Naive thymus-derived CD8-positive, alpha-beta T cell (primary cell): ENCODE measurements at places on chromosomes 13 and 19. TPM values are rescaled to one million over a fixed set of nuclear protein-coding genes. Genes with fewer than 3 reads are reported as not detected.

DNA sequence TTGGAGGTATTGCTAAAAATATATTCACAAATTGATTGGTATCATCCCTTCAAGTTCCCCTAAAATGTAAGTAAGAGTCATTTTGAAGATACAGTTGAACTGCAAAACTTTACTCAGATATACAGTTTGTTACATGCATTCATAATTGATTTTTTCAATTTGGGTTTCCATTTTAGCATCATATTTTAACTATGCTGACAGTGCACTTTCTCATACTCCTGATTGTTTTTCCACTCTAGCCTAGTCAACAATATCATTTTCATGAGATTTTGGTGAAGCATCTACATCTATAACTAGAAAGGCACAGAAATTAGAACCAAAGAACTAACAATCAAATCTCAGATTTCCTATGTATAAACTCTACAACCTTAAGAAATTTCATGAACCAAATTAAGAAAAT lies 2850.4 kb upstream of the PCDH20 start:
- H3K36me3 ChIP-seq, result no peaks in the 10 kb centered on the region
- no peaks in the 10 kb centered on the region for H3K27me3 ChIP-seq
- no peak overlapping the region for H3K4me3 ChIP-seq
- DNase-seq, result no peak
- H3K4me1 ChIP-seq, result no peaks in the 10 kb centered on the region

- no peak overlapping the region for H3K27ac ChIP-seq
- no peak for DNase-seq
- peaks cover 12% of the 10 kb centered on the region for H3K4me1 ChIP-seq
These were observed 68.1 kb downstream of the ABCC4 start for GRCh38 chr13:95233026-95233635.

- no peak overlapping the region for H3K27ac ChIP-seq
- no peak for DNase-seq
- H3K27me3 ChIP-seq, result peaks cover 4% of the 10 kb centered on the region
- peaks cover 6% of the 10 kb centered on the region for H3K4me1 ChIP-seq
- H3K4me3 ChIP-seq, result no peak overlapping the region
These were observed 97.9 kb upstream of the RNF113B start for GRCh38 chr13:98274921-98275487.

Gene CCNE1
- total RNA-seq, result 8.8 TPM

- H3K27me3 ChIP-seq, result no peaks in the 10 kb centered on the region
- no peaks in the 10 kb centered on the region for H3K36me3 ChIP-seq
- H3K27ac ChIP-seq, result no peak overlapping the region
These were observed 52.5 kb downstream of the SLITRK1 start for GRCh38 chr13:83829810-83830209.
